NCI-H1436 treated with DMSO at 0.1 percent for 48 hours (cell line): ENCODE measurements at places on chromosomes 5 and 9.

- no peak for DNase-seq
These were observed 181.8 kb downstream of the NXNL2 start for GRCh38 chr9:88716596-88717290.

GRCh38 chr9:123927625-123928532, 2.0 kb downstream of the DENND1A start:
- DNase-seq = no peak

GRCh38 chr9:107928701-107929371, 439.3 kb upstream of the KLF4 start:
- no peak for DNase-seq

GRCh38 chr5:117488976-117489500, 914.4 kb upstream of the SEMA6A start:
- DNase-seq = no peak

- no peak for DNase-seq
These were observed at the start of gene UNC5A for GRCh38 chr5:176810081-176810597. TSS of gene UNC5A (plus strand) at chr5:176810559. CDS start at chr5:176810751, 192 bp downstream.

DNA sequence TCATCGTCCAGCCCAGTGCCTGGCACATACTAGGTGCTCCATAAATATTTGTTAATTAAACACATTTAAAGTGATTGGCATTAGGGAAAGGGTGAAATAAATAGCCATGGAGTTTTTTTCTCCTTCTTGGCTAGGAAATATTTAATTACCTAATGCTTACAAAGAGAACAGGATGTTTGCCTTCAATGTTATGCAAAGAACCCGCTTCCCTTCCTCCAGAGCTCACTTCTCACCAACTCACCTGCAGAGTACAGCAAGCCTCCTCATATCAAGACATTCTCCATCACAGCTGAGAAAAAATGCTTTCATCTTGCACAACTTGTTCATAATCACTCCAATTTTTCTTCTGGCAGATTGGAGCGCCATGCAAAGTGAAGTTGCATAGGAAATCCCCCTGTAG, 161.7 kb upstream of the STK32A start:
- no peak for DNase-seq

DNA sequence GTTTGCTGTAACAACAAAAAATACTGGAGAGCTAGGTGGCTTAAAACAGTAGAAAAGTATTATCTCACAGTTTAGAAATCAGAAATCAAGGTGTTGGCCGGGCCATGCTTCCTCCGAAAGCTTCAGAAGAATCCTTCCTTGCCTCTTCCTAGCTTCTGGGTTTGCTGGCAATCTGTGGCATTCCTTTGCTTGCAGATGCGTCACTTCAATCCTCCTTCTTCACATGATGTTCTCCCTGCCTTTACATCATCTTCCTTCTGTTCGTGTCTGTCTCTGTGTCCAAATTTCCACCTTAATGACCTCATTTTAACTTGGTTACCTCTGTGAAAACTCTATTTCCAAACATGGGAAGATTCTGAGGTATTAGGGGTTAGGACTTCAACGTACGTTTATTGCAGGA, 90.4 kb upstream of the CHD1 start:
- DNase-seq = no peak

GRCh38 chr5:139651043-139651834, 3.1 kb downstream of the CXXC5 start:
- DNase-seq = no peak
